ENCODE measurements at places on chromosomes 5 and 9.

- no peak for DNase-seq
Measured at GRCh38 chr5:9338796-9339195, 207.1 kb downstream of the SEMA5A start.

DNA sequence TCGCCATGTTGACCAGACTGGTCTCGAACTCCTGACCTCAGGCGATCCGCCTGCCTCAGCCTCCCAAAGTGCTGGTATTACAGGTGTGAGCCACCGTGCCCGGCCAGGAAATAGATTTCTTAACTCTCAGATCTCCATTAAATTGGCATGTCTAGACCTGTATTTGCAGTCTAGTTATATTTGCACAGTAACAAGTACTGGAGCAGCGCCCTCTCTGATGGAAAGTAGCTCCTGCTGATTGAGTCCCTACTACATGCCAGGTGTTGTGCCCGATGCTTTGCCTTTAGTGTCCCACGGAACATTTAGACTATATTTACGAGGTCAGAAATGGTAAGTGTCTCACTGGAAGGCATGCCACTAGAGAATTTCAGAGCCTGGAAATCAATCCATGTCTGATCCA lies 15.8 kb upstream of the TMED9 start:
- no peak for DNase-seq

DNA sequence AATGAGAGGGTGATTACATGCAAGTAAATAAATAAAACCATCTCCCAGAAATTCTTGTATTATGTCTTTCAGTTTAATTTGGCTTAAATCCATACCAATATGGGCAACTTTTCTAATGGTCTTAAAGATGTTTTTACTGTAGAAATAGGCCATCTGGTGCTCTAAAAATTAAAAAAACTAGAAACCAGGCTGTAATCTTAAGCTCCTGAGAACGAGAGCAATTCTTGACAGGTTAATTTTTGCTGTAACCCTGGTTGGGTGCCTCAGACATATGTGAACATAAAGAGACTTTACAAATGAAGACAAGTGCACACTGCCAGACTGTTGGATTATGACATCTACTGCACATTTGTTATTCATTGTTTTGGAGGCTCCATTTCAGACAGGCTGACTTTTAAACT lies 246.8 kb upstream of the DAB2 start:
- no peak for DNase-seq

DNA sequence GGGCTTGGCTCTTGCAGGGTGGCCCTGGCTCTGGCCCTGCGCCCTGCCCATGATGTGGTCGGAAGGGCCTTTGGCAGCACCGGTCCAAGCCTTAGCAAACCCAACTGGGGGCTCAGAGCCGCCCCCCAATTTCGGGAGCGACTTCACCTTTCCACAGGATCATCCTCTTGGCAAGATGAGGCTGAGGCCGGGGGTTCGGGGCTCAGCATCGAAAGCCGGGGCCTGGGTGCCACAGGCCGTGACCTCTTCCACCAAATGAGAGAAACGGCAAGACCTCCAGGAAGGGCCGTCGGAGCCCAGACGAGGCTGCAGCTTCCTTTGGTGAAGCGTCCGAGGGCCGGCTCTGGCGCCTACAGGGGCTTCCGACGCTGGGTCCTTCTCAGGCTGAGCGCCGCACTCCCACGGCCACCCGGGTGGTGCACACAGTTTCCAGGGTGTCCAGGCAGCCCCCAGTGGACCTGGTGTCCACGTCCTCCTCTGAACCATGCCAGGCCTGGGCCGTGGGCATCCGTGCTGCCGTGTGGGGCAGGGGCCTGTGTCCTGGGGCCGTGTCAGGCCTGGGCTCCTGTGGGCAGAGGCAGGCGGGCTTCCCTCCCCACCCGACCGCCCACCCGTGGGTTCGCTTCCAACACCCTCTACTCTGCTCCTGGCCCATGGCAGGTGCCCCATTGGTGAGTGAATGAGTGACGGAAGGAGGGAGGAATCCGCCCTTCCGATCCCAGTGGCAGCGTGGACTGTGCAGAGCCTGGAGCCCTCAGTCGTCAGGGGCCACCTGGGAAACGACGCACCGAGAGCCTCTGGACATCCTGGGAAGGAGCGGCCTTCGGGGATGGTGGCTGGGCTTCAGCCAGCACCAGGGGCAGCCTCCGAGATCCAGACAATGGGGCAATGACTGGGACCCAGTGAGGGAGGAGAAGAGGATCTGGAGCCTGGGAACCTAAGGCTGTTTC lies 5.2 kb upstream of the AGPAT2 start:
- no peak for DNase-seq

GRCh38 chr9:131739959-131740648 lies at the start of gene RAPGEF1:
Gene RAPGEF1, minus strand, starts transcription at chr9:131740076. Its CDS starts 246 bp downstream, at chr9:131739830.
- no peak for DNase-seq

- DNase-seq = no peak
Measured at GRCh38 chr5:67246108-67246507, 49.5 kb upstream of the CD180 start.

- no peak for DNase-seq
Measured at GRCh38 chr5:572398-573019, 39.6 kb upstream of the CEP72 start.

GRCh38 chr5:41032973-41033372 lies 38.2 kb downstream of the MROH2B start:
- no peak for DNase-seq

DNA sequence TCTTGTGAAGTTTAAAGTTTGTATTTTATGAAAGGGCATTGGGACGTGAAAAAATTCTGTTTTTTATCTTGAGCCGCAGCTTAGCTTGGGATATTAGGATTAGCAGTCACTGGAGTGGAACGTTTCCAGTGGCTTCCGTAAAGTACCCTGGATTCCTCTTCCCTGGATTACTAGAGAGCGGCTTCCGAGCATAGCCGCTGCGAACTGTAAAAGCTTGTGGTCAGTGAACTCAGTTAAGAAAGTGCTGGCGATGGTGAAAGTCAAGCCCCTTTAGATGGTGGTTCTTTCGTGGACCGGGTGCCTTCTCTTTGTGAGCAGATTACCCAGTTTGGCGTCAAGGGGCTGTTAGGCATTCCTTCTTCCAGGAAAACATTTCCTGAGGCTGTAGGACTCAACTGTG lies 168.1 kb downstream of the KDM4C start:
- DNase-seq = no peak

DNA sequence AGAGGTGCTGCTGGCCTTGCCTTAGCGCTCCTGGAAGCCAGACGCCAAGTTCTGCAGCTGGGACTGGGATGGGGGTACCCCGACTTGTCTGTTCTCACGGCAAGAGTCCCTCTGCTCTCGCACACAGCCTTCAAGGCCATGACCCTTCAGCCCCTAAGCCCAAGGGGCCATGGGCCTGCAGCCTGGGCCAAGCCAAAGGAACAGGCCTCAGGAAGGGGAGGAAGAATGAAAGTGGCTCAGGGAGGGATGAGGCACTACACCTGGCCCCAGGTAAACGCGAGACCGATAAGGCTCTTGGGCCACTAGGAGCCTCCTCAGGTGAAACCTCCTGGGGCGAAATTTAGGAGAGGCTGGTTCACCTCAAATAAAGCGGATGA lies 3.9 kb downstream of the EBF1 start:
- DNase-seq = no peak

DNA sequence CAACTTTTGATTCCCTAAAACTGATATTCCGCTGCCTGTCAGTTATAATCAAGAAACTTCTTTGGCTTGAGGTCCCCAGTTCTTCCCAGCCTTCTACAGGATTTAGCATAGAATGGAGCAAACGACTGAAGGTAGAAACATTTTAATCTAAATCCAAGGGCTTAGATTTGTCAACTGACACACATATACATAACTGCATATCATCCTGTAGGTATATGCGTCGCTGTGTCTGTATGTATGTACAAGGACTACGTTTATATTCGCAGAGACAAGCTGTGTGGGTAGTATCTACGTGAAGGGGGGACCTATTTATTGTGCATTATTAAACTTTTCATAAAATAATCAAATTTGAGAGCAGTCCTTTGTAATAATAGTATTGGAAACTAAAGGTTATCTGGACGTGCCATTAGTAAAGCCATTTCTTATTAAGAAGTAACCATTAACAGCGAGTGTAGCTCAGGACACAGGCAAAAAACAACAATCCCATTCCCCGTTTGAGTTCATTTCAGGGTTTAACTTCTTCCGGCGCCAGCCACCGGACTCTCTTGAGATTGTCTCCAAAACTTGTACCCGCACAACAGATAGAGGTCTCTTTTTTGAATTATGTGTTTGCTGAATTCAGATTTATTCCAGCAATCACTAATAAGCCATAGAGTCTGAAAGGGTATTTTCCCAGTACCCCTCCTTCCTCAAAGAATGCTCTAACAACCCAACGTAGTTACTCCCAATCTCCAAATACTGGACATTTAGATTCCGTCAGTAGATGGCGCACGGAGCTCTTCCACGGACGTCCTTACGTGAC lies 2.1 kb upstream of the MLLT3 start:
- no peak for DNase-seq

GRCh38 chr5:179438011-179438441 lies 92.8 kb upstream of the ADAMTS2 start:
- DNase-seq = no peak

GRCh38 chr5:3980156-3980555 lies 384.5 kb downstream of the IRX1 start:
- DNase-seq = no peak

- DNase-seq = no peak
Measured at GRCh38 chr5:174327317-174327864, 281.9 kb downstream of the NSG2 start.

DNA sequence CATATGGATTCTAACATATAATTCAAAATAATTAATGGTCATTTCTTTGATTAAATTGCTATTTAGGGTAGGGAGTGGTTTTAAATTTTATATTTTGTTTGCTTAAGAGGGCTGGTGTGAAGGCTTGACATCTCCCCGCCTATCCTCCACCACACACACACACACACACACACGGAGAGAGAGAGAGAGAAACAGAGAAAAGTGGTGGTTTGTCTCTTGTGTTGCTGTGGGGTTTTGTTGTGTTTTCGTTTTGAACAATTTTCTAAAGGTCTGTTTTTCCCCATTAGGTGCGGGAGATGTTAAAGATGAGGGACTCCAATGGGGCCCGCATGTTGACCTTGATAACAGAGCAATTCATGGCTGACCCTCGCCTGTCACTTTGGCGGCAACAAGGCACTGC lies 161.9 kb downstream of the ZSWIM6 start:
- no peak for DNase-seq

DNA sequence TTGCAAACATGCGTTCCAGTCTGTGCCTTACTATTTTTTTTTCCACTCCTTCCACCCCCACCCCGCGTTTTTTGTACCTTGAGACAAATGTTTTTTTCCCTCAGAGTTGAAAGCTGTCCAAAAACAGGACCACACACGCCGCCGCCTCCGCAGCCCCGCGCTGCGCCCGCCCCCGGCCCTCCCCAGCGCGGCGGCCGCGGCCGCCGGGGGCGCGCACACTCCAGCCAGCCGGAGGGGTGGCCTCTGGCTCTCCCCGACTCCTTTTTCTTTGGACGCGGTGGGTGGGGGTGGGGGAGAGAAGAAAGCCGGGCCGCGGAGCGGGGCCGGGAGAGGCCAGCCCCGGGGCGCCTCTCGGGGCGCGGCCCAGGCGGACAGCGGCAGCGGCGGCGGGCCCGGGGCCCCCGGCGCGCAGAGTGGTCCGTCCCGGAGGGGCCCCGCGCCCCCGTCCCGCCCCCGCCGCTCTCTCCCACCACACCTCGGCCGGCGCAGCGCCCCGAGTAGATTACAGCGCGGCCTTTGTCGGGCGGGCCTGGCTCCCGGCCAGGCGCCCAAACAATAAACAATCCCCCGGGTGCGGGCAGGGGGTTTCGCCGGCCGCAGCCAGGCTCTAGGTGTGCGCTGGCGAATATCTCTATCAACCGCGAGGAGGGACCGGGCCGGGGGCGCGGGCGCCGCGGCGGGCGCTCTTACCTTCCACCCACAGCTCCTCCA lies 10.9 kb downstream of the PTCH1 start:
- DNase-seq = no peak

GRCh38 chr9:130446101-130446861 lies 1.5 kb downstream of the ASS1 start:
- no peak for DNase-seq

DNA sequence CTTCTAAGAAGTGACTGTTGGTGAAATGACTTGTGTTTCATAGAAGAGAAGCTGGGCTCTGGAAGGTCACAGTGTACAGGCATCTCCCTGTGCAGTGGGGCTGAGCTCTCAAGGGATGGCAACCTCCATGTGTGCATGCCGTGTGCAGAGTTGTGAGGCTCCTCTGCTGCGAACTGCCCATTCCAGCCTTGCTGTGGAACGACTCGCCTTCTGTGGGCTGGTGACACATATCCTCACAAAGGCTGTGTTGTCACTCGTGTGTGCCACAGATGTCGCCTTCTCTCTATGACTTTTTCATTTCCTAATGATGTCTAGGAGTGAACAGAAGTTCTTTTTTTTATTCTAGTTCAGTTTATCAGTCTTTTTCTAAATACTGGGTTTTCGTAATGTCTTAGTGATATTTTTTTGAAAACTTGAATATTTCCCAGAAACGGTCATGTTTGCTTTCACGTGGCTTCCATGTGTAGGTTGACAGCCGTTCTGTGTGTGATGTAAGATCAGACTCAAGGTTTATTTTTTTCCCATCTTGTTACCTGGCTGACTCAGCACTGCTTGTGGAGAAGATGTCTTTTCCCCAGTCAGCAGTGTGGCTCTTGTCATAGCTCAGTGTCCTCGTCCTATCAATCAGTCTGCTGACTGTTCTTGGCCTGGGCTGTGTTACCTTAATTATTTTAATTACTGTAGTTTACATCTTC lies 57.3 kb upstream of the CACNA1B start:
- no peak for DNase-seq

- no peak for DNase-seq
Measured at GRCh38 chr9:96674906-96675538, 19.9 kb upstream of the PRXL2C start.

All from stimulated activated CD8-positive, alpha-beta memory T cell treated with anti-CD3 and anti-CD28 coated beads, Interleukin-7, amount 100 ng/mL, for 48 hours (primary cell).